ENCODE measurements at places on chromosomes 3 and 15.

- DNase-seq: no peak
These were observed 698.7 kb downstream of the EPHA3 start for GRCh38 chr3:89806166-89806565.

- no peak for DNase-seq
These were observed 35.8 kb downstream of the ATP2B2 start for GRCh38 chr3:10469441-10470119.

- no peak for DNase-seq
These were observed 477.9 kb downstream of the PDCD6IP start for GRCh38 chr3:34276342-34276741.

- DNase-seq: no peak
These were observed 25.2 kb upstream of the SLCO2A1 start for GRCh38 chr3:134054881-134055280.

- DNase-seq: no peak
These were observed 25.7 kb upstream of the ROBO2 start for GRCh38 chr3:77014226-77014625.

- DNase-seq: no peak
These were observed 10.8 kb downstream of the PLA2G4D start for GRCh38 chr15:42083605-42083908.

- DNase-seq: no peak
These were observed 47.5 kb upstream of the TLE3 start for GRCh38 chr15:70145261-70145660.

GRCh38 chr3:3170998-3171397 lies 8.5 kb downstream of the CRBN start:
- DNase-seq: peak; percentile 3

- no peak for DNase-seq
These were observed 35.6 kb upstream of the ARHGEF3 start for GRCh38 chr3:56837196-56837955.

GRCh38 chr3:134694946-134695543 lies 44.2 kb upstream of the KY start:
- DNase-seq: no peak

DNA sequence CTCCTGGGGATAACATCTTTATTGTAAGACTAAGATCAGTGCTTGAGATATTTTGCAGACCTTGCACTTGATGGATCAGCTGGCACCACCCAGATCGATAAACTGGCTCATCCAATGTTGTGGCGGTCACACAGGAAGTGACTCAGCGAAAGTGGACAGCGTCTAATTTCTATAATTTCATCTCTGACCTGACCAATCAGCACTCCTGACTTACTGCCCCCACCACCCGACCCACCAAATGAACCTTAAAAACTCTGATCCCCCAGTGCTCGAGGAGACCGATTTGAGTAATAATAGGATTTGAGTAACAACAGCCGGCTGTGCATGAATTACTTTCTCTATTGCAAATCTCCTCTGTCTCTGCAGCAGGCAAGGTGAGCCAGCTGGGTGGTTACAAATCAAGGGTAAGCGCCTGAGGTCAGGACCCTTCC lies 62.7 kb upstream of the RNU6-1 start:
- no peak for DNase-seq

DNA sequence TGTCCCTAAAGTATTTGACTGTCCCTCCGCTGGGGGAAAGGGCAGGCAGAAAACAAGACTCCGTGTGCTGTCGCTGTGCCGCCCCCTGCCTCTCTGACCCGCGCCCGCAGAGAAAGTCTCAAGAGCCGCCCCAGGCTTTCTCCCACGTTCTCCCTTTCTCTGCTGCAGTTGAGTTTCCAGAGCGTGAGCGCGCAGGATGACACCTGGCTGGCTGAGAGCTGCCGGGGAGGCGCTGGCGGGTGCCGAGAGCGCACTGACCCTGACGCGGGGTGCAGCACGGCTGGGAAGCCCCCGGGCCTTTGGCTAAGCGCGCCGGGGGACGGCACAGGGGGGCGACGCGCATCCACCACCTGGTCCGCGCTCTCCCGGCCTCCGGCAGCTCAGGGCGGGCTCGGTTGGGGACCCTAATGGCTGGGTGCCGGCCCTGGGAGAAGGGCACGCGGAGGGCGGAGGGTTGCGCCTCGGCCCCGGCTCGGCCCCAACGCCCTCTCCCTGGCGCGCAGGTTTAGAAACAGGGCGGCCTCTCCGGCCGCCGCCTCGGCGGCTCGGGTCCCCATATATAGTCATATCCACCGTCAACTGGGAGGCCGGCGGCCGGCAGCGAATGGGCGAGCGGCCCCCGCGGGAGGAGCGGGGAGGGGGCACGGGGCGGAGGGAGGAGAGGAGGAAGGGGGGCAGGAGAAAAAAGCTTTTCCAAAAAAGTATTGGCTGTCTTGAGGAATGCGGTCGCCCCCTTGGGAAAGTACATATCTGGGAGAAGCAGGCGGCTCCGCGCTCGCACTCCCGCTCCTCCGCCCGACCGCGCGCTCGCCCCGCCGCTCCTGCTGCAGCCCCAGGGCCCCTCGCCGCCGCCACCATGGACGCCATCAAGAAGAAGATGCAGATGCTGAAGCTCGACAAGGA lies at the start of gene TPM1:
TPM1 (plus strand) TSS at position 774 of the 903 bp plus-strand sequence; CDS start at position 857, 83 bp downstream.
- DNase-seq: peak; percentile 69

- no peak for DNase-seq
These were observed 304.3 kb downstream of the ZIC1 start for GRCh38 chr3:147713234-147714133.

GRCh38 chr3:70621451-70621850 lies 309.0 kb upstream of the MDFIC2 start:
- no peak for DNase-seq

DNA sequence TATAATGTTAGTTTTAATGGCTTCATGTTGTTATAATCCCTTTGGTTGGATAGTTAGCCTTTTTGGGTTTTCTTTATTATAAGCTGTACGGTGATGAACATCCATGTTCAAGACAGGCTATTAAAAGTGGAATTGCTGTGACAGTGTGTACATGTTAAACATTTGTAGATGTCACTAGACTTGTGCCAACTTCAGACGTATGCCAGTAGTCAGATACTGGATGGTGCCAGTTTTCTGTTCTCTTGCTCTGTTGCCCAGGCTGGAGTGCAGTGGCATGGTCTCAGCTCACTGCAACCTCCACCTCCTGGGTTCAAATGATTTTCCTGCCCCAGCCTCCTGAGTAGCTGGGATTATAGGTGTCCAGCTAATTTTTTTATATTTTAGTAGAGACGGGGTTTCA lies 54.1 kb downstream of the MGA start:
- DNase-seq: no peak

GRCh38 chr15:90819850-90820249 lies 48.5 kb upstream of the FURIN start:
- no peak for DNase-seq

DNA sequence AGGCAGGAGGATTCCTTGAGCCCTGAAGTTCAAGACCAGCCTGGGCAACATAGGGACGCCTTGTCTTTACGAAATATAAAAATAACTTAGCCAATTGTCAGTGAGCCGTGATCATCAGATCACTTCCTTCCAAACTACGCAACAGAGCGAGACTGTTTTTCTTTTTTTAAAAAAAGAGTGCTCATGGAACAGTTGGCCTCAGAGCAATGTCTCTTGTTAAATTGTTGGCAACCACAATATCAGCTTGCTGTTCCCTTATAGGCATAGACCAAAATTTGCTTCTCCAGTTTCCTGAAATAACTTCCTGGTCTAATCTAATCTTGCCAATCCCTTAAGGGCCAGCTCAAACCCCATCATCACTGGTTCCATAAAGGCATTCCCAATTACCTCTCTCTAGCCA lies 93.3 kb upstream of the SLC4A7 start:
- peak; percentile 51 for DNase-seq

- no peak for DNase-seq
These were observed 980 bp downstream of the DALRD3 start for GRCh38 chr3:49017229-49017970.

DNA sequence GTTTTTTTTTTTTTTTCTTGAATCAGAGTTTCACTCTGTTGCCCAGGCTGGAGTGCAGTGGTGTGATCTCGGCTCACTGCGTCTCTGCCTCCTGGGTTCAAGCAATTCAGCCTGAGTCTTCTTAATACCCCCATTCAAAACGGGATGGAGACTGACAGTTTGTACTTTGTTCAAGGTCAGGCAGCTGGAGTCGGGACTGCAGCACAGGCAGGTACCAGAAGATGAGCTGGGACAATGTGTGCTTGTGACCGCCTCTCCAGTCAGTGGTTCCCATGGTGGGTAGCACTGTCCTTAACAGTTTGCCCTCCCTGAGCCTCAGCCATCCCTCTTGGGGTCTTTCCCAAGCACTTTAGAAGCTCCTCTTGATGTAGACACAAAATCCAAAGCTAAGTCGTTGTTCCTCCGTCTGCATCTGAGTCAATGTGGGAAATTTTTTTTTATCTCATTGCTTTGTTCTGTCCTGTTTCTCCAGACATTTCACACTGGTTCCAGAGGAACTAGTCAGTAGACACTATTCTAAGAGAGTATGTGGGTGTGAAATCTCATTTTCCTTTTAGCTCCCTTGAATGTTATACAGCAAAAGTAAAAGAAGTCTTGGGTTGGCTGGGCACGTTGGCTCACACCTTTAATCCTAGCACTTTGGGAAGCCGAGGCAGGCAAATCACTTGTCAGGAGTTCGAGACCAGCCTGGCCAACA lies 5.3 kb upstream of the TTLL13 start:
- DNase-seq: no peak

DNA sequence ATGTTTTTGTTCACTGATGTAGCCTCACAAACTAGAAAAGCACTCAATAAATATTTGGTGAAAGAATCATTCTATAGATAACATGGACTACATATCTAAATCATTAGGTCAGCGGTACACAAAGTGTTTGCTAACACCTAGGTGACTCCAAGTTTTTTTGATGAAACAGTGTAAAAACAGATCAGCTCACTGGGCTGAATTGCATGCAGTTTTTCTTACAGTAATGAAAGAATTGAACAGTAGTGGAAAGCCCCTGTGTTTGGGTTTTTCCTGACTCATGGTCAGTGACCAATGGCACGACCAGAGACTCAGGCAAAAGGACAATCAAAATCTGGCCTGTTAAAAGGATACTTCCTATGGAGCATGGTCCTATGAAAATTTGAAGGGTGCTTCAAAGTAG lies 384.3 kb upstream of the EPHA6 start:
- DNase-seq: no peak

- no peak for DNase-seq
These were observed 556.5 kb upstream of the KCNMB2 start for GRCh38 chr3:177979703-177980102.

- DNase-seq: no peak
These were observed 5.5 kb upstream of the TEX55 start for GRCh38 chr3:119140466-119140865.

DNA sequence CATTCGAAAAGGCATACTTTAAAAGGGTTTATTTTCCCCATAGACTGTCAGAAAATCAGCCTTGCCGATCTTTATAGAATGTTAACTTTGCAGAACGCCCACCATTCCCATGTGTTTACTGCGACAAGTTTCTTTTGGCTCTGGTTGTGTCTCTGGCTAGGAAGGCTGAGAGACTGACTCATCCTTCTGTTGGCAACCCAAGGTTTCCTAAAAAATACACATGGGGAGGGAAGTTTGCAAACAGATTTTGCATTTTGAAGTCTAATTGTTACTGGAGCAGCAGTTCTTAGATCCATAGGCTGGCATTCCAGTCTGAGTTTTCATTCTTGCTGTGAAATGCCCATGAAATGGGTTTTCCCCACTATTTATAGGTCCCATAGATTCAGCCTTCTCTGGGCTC lies 37.9 kb upstream of the MINAR1 start:
- DNase-seq: peak; percentile 52

DNA sequence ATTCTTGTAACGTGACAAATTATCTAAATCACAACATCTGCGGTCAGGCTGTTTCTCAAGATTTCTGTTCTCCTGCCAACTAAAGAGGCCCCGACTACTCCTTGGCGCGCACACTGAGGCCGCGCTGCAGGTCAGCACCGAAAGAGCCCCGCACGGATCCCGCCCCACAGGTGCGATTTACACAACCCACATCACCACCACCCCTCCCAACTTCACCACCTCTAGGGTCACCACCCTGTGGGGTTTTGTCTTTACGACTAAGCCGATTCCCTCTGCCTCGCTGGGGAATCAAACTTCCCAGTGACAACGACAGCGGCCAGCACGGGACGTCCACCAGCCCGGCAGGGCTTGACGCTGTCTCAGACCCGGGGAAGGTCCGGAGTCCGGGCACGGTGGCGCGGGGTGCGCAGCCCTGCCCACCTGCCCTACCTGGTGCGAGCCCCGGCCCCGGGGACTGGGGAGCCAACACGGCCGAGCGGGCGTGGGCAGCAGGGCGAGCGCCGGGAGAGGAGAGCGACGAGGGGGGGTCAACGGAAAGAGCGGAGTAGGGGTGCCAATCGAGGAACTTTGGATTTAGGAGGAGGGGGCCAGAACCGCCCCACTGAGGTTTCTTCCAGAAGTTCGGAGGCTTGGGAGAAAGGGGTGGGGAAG lies 764 bp downstream of the UACA start:
- DNase-seq: peak; percentile 64

DNA sequence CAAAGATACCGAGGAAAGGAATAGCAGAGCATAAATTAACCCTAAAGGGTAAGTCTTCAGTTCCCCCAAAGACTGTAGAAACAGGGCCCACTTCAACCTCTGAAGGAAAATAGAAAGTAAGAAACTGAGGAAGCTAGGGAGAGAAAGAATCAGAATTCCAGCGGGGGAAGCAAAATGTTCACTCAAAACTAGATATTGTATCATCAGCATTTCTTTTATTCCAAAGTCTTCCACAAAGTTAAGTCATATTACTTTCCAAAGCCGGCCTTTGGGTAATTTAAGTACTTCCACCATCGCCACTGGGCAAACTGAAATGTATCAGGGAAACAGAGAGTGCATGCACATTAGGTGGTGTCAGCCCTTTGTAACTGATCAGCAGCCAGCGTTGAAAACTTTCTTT lies 88.3 kb downstream of the RSL24D1 start:
- no peak for DNase-seq

DNA sequence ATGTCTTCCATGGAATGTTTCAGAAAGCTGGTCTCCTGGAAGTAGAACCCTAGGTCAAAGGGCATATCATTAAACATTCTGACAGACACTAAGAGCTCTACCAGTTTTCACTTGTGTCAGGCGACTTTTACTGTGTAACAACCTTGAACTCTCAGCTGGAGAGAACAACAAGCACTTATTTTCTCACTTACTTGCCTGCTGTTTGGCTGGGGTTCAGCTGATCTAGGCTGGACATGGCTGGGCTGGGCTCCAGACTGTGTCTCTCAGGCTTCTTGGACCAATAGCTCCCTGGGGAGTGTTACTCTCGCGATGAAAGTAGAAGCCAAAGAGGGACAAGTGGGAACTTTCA lies 527.3 kb downstream of the SHQ1 start:
- DNase-seq: peak; percentile 8

GRCh38 chr3:43024181-43024885 lies 45.2 kb downstream of the GASK1A start:
- no peak for DNase-seq

- peak; percentile 74 for DNase-seq
These were observed 218.6 kb downstream of the THSD4 start for GRCh38 chr15:71333839-71334238.

GRCh38 chr3:73399106-73399505 lies 225.6 kb downstream of the PDZRN3 start:
- peak; percentile 23 for DNase-seq

DNA sequence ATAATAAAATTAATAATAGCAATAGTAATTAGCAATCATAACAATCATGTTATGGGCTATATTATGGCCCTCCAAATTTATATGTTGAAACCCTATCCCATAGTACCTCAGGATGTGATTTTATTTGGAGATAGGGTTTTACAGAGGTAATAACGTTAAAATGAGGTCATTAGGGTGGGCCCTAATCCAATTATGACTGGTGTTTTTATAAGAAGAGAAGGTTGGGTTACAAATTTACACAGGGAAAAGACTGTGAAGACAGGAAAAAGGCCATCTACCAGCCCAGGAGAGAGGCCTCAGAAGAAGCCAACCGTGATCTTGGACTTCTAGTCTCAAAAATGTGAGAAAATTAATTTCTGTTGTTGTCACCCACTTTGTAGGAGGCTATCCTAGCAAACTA lies 353.1 kb downstream of the CHL1 start:
- DNase-seq: no peak

Data from fibroblast of gingiva (primary cell).